Ascending aorta (tissue), 2 donors: ENCODE measurements at places on chromosomes 7 and 10.
A peak's percentile ranks its signal among the peaks of the same experiment; 100 is the strongest.

DNA sequence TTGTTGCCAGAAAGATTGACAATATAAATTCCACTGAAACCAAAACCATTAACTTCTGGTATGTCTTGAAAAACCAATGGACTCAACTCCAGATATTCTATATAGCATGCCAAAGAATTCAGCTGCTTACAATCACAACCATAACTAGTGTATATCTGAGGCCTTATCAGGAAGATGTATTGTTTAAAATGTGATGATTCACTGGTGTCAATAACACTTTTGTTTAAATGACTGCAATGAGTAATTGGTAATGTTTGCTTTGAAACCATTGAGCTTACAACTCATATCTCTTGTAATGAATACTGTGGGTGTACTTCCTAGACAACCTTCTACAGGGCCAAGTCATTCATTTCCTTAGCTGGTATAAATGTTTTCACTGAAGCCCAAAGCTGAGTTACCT is 727.9 kb upstream of the KCND2 start:
- no peak for DNase-seq

GRCh38 chr10:70323138-70323696 is 39.4 kb upstream of the NPFFR1 start:
- no peak for DNase-seq

GRCh38 chr10:68981074-68981473 is 7.5 kb upstream of the KIFBP start:
- DNase-seq = no peak

- no peak for DNase-seq
Observed at GRCh38 chr7:121244120-121244870, 84.5 kb upstream of the WNT16 start.

- DNase-seq = no peak
Observed at GRCh38 chr7:7769710-7770627, 51.6 kb upstream of the RPA3 start.

- DNase-seq = no peak
Observed at GRCh38 chr10:74672430-74673165, 153.8 kb upstream of the KAT6B start.

DNA sequence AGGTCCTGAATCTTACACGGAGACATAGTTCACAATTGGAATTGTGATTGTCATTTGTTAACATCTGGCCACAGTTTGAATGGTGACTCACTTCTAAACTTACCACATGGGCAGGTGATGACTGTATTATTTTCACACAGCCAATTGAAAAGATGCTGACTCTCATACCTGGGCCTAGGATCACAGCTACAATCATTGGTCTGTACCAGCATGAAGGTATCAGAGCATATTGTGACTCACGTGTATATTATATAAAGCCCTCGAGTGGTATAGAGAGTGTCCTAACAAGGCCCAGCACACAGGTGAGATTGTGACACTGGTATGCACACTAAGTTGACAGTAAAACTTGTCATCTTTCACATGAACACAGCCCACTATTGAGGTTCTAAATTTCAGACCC is 9.4 kb upstream of the ZNF107 start:
- no peak for DNase-seq

GRCh38 chr7:47625861-47626715 is 44.2 kb upstream of the TNS3 start:
- no peak for DNase-seq

DNA sequence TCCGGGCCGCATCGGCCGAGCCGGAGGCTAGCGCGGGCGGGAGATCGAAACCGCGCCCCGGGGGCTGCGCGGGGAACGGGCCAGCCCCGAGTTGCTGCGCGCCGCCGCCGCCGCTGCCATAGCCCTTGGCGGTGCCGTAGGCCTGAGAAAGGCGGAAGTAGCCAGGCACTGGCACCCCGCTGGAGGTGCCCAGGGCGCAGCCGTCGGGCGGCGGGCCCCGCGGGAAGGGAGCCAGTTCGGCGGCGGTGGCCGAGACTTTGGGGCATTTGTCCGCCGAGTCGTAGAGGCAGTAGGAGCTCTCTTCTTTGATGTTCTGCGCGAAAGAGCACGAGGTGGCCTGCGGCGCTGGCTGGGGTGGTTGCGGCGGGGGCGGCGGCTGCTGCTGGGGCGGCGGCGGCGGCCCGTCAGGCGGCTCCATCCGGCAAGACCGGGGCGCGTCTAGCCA is 587 bp downstream of the HOXA10 start:
- peak; percentile 65 for DNase-seq

DNA sequence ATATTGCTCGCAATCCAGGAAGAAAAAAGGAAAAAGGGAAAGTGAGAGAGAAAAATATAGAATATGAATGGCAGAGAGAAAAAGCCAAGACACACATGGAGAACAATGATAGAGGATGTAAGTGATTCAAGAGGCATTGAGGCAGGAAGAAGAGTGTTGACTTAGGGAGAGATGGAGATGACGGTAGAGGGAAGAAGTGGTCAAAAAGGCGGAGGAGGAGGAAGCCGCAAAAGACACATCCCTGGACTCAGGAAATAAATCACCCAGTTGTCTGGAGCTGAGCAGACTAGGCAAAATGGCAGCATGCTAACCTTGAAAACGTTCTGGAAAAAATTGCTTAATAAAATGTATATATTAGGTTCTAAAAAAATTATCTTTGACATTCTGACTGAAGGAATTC is 17.7 kb upstream of the GPR37 start:
- no peak for DNase-seq

DNA sequence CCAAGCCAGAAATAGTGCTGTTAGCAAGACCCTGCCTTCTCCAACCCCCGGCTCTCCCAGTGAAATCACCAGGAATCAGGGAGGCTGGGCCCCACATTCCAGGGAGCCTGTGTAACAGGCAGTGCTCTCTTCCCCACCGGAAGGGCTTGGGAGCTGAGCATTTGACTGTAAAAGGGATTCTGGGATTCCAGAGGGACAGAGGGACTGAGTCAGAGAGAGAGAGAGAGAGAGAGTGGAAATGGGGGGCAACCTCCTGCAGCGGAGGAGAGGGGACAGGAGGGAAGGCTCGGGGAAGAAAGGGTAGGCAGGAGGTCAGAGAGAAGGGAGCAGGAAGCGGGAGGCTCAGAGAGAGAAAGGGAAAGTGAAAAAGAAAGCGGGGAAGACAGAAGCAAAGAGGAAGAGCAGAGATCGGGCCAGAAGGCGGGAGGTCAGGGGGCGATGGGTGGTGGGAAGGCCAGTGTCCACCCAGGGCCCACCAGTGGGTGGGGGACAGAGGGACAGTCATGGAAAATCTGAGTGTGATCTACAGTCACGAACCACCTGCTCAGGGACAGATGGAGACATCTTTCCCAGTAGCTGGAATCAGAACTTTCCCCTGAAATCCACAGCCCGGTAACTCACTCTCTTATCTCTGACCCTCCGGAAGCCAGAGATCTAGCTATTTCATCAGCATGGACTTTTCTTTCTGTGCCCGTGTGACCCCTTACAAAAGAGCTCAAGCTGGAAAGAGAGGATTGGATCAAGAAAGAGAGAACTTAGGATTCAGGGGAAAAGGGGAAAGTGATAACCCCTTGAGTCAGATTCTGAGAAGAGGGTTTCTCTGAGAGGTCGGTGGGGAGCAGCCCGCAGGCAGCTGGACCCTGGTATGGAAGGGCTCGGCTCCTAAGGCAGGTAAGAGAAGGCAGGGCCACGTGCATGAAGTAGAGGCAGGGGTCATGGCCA is 4.6 kb upstream of the SERPINE1 start:
- DNase-seq = peak; percentile 90

DNA sequence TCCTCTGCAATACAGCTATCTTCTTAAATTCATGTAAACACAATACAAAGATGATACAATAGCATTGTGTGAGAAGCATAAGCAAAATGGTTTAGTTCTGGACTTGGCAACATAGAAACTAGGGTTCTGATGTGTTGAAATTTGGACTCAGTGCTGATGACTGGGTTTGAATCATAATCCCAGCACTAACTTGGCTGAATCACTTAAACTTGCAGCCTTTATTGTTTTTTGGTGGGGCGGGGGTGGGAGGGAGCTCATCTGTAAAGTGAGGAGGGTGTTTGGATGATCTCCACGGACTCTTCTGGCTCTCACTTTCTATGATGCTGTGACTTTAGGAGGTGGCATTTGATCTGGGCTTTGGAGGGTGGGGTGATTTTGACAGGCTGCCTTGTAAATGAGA is 158.2 kb downstream of the WNT2 start:
- DNase-seq = no peak

DNA sequence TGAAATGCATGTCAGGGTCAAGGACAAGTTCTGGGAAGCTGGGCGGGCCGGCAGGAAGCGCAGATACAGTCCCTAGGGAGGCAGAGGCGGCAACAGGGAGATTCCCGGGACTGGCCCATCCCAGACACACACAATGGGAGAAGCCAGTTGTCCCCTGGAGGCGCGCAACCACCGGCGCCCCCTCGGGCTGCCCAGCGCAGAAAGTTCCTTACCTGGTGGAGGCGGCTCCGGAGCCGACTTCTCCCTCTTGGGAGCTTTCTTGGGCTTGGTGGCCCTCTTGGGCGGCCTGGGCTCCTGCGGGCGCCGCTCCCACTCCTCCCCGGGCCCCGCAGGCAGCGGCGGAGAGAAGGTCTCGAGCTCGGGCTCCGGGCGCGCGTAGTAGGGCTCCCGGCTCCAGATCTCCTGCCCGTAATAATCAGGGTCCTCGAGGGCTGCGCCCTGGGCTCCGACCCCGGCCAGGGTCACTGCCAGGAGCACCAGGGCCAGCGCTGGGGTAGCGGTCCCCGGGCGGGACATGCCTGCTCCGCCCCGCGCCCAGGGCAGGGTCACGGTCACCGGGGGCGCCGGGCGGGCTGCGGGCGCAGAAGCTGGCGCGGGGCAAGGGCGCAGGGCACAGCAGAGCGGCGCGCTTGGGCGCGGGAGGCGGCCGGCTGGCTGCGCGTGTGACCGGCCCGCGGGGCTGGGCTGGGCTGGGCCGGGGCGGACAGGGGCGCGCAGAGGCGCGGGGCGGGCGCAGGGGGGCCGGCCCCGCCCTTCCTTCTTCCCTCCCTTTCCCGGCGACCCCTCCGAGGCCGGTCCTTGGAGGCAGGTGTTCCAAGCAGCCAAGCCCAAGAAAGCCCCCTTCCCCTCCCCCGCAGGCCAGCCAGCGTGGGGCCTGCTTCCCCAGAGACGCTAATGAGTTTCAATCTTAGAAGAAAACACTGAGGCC is at the start of gene CPXM2:
CPXM2 (minus strand) TSS at position 664 of the 928 bp plus-strand sequence; CDS start at position 516, 148 bp downstream.
- peak; percentile 67 for DNase-seq

GRCh38 chr10:25257646-25258045 is 82.8 kb downstream of the GPR158 start:
- DNase-seq = no peak

GRCh38 chr7:105713488-105714465 is 132.5 kb upstream of the EFCAB10 start:
- DNase-seq = no peak

GRCh38 chr10:117353684-117354083 is 21.6 kb downstream of the PDZD8 start:
- no peak for DNase-seq

GRCh38 chr7:25353732-25354131 is 125.4 kb upstream of the NPVF start:
- DNase-seq = no peak

- no peak for DNase-seq
Observed at GRCh38 chr7:2990949-2991470, 52.7 kb downstream of the CARD11 start.

- DNase-seq = no peak
Observed at GRCh38 chr10:132197271-132198067, 10.7 kb downstream of the DPYSL4 start.

GRCh38 chr10:9302140-9302746 is 1247.8 kb downstream of the GATA3 start:
- no peak for DNase-seq

- DNase-seq = no peak
Observed at GRCh38 chr7:1274876-1275375, 42.3 kb downstream of the UNCX start.

GRCh38 chr7:152451356-152451755 is 15.6 kb upstream of the KMT2C start:
- DNase-seq = no peak

DNA sequence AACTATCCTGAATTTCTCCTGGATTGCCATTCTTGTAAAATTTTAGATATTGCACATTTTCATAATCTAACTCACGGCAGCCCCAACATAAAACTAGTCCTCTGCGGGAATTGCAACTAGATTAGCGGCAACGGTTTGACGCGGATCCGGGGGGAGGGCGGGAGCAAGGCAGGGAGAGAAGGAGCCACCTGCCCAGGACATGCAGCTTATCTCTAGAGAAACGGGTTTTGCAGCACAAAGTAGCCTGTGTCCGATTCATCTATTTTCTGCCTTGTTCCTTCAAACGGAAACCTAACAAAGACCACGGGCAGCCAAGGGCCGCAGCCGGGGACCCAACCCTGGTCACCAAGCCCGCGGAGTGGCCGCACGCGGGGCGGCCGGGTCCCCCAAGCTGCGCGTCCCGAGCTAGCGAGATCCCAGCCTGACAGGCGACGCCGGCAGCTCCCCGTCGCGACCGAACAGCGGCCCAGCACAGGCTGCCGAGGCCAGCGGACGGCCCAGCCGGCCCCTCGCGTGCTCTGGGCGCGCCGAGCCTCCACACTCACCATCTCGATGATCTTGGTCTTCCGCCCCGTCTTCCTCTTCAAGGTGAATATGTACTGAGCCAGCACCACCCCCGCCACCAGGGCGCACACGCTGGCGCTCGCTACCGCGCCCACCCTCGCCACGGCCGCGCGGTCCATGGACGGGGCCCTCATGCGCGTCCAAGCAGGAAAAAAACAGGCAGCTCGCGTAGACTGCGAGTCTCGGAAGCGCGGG is at the start of gene NT5C3A:
NT5C3A (minus strand) TSS at position 754 of the 759 bp plus-strand sequence; CDS start at position 683, 71 bp downstream.
- DNase-seq = no peak

DNA sequence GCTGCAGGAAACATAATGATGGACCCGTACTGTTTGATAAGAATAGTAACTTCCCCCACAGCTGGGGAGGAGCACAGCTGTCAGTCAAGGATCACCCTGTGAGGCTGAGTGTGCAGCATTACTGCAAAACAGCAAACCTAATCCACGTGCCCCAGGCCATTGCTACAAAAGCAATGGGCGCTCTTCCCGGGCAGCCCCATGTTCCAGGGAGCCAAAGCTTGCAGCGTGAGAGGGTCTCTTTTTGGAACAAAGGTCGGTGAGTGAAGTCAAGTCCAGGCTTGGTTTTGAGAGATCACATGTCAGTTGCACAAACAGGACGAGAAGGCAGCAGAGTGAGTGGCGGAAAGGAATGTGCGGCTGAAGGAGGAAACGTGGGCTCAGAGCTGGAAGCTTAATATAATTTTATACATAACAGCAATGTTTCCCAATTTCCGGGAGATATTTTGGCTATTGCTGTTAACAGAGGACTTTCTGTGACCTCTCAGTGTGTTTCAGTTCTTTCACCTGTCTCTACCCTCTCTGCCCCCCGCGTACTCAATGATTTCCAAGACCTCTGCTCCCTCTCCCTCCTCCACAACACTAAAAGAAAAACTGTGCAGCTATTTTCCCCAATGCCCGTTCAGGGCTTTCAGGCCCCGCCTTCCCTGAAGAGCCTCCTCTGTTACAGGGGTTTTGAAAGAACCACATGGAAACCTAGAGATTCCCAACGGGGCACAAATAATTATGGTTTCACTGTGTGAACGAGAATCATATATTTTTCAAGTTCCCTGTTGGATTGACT is 128.9 kb downstream of the MTPAP start:
- no peak for DNase-seq

- DNase-seq = no peak
Observed at GRCh38 chr7:96314402-96315124, 7.3 kb downstream of the SLC25A13 start.

- DNase-seq = no peak
Observed at GRCh38 chr10:88077977-88078376, 214.6 kb downstream of the PTEN start.
